ENCODE measurements at places on chromosomes 12 and 14. TPM values are rescaled to one million over a fixed set of nuclear protein-coding genes. Genes with fewer than 3 reads are reported as not detected.

DNA sequence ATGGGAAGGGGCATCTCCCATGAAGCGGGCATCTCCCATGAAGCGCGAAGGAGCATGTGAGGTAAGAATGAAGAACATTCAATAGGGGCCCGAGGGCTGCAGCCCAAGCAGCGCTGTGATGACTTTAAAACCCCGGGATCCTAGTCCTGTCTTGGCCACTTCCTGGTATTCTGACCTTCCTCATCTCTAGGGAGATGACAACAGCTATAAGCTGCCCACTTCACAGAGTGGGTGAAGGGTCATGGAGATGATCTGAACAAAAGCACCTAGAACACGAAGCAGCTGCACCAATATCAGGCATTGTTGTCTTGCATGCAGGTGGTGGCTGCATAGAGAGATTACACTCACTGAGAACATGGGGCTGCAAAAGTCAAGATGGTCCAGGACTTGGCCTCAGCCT lies 64.5 kb downstream of the SPTB start:
- DNase-seq: no peak

GRCh38 chr12:106149096-106149784 lies 10.5 kb upstream of the NUAK1 start:
- peak; percentile 50 for DNase-seq

GRCh38 chr12:14833952-14834351 lies 9.4 kb downstream of the ART4 start:
- DNase-seq: peak; percentile 13

GRCh38 chr14:54108481-54109471 lies 152.2 kb upstream of the BMP4 start:
- DNase-seq: peak; percentile 60

- peak; percentile 9 for DNase-seq
Measured at GRCh38 chr14:75825147-75825592, 156.6 kb downstream of the TGFB3 start.

- peak; percentile 79 for DNase-seq
Measured at GRCh38 chr14:103688906-103689902, 26.0 kb downstream of the XRCC3 start.

- no peak for DNase-seq
Measured at GRCh38 chr12:29609431-29610215, 112.1 kb upstream of the OVCH1 start.

- DNase-seq: peak; percentile 68
Measured at GRCh38 chr12:77133566-77133965, 68.2 kb upstream of the E2F7 start.

GRCh38 chr12:43315961-43316360 lies 236.0 kb downstream of the ADAMTS20 start:
- DNase-seq: no peak

Gene AREL1
- 25.6 TPM for total RNA-seq

GRCh38 chr14:96385385-96385784 lies 6.5 kb upstream of the AK7 start:
- no peak for DNase-seq

DNA sequence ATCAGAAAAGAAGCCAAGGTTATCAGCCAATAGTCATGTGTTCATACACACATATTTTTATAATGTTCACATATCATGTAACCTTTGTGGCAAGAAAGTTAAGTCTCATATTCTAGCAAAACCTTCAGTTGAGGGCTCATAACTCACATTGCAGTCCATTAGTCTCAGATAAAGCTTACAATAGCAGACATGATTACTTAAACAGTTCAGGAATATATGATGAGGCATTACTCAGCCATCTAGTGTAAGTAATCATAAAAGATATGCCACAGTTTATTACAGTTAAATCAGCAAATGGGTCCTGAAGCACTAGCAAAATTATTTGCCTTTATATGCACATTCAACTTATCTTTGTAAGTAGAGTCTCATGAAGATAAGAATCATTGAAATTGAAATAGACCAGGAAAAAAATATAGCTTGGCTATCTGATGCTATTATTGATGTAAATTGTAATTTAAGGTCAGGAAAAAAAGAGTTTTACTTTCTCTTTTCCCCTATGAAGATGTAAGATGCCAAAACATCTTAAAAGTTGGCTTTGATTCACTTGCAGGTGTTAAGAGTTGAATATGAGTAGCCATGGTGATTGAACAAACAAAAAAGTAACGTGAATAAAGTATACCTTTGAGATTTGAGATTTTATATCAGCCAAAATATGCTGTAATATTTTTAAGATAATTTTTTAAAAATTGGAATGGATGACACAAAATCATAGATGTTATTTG lies 537.0 kb downstream of the SLC6A15 start:
- peak; percentile 10 for DNase-seq

Gene ART4
- total RNA-seq: not detected

GRCh38 chr12:46430340-46430948 lies 57.9 kb upstream of the SLC38A2 start:
- peak; percentile 85 for DNase-seq

Gene PLEKHG7
- not detected for total RNA-seq

Gene BCL7A
- 4.2 TPM for total RNA-seq

DNA sequence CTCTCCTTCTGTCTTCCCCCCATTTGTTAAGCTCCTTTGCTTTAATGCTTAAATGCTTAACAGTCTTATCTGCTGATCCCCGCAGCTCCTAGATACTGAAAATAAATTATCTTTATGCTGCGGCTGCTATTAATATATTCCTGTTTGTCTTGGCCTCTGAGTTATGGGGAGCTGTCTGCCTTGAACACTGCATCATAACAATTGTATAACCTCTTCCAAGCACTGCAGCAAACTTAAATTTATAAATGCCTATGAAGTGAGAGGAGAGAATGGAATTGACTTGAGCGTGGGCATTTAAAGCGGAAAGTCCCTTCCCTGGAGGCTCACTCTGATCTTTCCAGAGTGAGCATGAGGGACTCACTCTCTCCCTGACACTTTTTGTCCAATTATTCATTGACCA lies 23.1 kb upstream of the DCP1B start:
- no peak for DNase-seq

DNA sequence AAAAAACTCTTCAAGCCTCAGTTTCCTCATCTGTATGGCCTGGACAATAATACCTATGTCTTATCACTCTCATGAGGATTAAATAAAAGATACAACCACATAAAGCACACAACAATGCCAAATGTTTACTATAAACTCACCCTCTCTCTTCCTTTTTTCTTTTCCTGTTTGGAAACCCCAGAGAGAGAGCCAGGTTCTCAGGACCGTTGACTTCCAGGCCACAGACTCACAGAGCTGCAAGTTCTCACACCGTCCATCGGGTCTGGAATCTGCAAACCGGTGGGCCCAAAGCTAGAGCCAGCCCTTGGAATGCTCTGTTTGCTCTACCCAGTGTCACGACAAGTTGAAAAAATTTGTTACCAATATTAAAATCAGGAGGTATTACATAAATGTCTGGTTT lies 4.6 kb upstream of the CD4 start:
- no peak for DNase-seq

DNA sequence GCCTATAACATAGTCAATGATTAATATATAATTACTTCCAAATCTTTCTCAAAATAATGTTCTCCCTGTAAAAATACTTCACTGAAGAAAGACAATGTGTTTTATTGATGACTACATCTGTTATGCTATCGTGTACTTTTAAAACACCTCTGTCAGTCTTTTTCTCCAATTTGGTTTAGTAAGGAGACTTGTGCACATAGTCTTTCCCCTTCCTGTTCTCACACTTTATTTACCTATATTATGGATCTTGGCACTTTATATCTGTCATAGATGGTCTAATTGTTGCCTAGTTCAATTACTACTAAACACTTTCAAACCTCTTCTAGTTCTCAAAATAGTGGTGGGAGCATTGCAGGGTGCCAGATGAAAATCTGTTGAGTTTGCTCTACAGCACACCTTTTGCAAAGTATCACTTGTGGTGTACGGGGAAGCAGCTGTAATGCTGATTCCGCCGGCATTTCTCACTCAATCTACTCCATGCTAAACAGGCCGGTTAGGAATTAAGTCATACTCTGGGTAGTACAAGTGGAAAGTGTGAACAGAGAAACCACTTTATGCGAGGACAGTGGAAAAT lies 1.1 kb upstream of the INSM2 start:
- no peak for DNase-seq

Gene RIPK3
- 2.2 TPM for total RNA-seq

DNA sequence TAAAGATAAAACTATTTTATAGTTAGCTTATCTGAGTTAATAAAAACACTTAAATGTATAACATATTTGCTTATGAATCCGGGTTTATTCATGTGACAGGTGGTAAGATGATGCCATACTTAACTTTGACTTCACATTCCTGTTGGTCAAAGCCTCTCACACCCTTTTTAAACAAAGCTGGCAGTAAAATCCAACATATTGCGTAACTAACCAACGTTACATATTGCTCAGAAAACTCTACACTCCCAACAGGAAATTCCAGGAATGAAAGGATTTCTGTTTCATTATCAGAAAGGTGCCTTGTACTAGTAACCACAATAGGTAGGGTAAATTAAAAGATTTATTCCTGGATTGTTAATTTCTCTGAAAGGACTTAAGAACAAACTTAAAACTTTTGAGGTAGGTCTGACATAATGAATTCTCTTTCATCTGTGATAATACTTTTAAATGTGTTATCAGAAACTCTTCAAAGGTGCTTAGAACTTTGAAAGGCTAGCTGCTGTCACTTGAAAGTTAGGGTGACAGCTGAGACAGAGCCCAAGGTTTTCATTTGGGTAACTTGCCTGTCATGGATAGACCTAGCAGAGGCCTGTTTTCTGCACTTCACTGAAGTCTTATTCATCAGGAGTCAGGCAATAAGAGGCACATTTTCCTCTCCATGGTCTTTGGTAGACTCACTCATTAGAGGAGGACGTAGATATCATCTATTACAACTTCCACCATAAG lies 23.8 kb upstream of the CATSPERB start:
- DNase-seq: peak; percentile 51

- DNase-seq: peak; percentile 6
Measured at GRCh38 chr14:75705014-75705413, 44.0 kb downstream of the TTLL5 start.

Gene TSHR
- not detected for total RNA-seq

DNA sequence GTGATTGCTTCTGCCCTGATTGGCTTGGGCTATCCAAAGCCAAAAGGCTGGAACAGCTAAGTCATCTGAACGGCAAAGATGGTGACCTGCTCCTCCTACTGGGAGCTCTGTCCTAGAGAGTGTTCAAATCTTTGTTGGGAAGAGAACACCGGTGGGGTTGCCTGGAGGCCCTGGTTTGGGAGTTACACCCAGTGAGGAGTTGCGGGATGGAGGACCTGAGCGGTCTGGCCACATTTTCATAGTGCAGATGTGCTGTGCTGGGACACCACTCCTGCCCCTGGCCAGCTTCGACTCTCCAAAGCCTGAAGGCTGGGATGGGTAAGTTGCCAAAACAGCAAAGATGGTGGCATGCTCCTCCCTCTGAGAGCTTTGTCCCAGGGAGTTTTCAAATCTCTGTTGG lies 795.4 kb downstream of the TRHDE start:
- DNase-seq: no peak
